NCI-H2029 treated with DMSO at 0.1 percent for 48 hours (cell line): ENCODE measurements at places on chromosomes 11 and 22.

- DNase-seq, result no peak
Measured at GRCh38 chr22:36333644-36334043, 54.1 kb downstream of the MYH9 start.

DNA sequence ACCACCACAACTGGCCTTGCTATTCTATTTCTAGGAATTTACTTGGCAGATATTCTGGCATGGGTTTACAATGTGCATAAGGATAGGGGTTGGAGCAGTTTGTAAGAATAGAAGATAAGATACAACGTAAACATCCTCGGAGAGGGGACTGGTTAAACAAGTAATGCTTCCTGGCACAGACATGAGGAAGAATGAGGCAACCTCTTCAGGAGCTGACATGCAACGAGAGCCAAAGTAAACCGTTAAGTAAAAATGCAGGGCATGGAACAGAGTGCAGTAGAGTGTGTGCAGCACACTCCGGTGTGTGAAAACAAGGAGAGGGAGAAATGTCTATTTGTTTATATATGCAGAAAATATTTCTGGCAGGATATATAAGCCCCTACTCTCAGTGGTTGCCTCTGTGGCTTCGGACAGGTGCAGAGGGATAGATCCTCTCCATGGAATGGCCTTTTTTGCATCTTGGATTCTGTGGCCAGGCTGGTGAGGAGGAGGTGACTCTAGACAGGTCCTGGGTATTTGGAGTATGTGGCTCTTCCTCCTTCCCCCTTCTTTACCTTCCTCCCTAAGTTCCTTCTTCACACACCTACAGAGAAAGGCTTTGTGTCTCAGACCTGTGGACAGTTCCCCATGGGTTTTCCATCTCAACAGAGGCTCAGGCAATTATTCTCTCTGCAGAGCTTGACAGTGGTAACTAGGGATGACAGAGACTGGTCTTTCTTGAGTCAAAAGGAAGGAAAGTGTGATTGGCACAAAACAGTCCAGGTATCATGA lies 2.5 kb downstream of the RAB36 start:
- DNase-seq, result peak; percentile 93

GRCh38 chr11:28146123-28146751 lies 38.0 kb downstream of the METTL15 start:
- DNase-seq, result no peak

GRCh38 chr22:28674121-28674563 lies 5.5 kb downstream of the TTC28 start:
- DNase-seq, result no peak

DNA sequence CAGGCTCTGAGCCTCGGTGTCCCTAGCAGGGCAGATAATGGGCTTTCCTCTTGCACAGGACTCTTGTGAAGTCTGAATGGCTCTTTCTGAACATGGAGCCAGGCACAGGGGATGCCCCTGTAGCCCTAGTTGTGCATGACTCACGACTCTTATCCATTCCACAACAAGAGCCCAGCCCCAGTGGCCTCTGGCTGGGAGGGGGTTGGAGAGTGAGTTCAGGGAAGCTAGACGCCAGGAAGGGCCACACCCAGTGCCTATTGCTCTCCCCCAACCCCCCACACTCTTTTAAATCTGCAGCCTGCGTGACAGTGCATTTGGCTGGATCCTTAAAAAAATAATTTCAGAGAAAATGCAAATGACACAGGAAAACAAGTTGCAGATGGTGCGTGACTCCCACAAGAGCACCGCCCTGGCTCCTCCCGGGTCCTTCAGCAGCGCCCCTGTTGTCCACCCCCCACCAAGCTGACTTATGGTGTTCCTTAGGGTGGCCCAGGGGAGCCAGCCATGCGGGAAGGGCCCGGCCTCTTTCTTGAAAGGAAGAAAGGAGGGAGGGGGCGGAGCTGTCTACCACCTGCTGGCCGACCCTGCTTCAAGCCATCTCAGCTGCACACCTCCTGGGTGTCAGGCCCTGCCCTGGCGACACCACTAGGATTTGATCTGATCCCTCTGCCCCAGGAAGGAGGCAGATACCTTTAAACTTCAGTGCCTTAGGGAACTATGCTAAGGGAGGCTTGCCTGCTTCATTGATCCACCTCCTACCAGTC lies 74.7 kb downstream of the MN1 start:
- DNase-seq, result no peak

GRCh38 chr11:11728386-11728785 lies 106.6 kb upstream of the GALNT18 start:
- no peak for DNase-seq

DNA sequence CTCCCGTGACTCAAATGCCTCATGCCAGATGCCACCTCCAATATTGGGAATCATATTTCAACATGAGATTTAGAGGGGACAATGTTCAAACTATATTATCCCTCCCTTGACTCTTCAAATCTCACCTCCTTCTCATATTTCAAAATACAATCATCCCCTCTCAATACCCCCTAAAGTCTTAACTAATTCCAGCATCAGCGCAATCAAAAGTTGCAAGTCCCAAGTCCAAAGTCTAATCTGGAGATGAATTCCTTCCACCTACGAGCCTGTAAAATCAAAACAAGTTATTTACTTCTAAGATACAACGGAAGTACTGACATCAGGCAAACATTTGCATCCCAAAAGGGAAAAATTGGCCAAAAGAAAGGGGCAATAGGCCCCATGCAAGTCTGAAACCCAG lies 67.2 kb upstream of the SC5D start:
- DNase-seq, result no peak

DNA sequence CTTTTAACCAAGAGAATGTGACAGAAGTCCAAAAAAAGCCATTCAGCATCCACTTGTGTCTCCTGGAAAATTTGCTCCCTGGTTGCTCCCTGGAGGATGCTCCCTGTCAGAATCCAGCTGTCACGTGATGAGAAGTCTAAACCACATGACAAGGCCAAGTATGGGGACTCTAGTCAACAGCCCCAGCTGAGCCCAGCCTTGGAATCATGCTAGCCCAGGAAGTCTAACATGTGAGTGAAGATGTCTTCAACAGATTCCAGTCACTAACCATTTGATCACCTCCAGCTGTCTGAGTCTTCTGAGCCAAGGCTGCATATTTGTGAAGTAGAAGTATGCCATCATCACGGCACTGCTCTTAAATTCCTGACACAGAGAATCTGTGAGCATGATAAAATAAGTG lies 4.2 kb downstream of the OR56B4 start:
- DNase-seq, result no peak

- no peak for DNase-seq
Measured at GRCh38 chr11:75334402-75334891, 17.0 kb downstream of the ARRB1 start.

DNA sequence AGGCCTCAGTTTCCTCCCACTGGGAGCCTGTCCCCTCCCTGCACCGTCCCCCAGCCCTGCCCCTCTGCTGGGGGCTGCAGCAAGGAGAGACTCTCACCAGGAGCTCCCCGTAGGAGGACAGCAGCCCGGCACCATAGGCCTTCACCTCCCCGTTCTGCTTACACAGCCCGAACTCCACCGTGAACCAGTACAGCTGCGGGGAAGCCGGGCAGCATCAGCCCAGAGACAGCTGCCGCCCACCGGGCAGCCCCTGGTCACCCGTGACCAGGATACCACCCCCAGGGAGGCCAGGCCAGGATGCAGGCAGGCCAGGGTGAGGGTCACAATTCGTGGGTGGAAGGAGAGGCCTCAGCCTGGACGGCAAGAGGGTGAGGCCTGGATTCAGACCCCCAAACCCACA lies 4.6 kb upstream of the INS start:
- DNase-seq, result no peak

GRCh38 chr11:45385423-45385822 lies 99.3 kb upstream of the SYT13 start:
- no peak for DNase-seq

DNA sequence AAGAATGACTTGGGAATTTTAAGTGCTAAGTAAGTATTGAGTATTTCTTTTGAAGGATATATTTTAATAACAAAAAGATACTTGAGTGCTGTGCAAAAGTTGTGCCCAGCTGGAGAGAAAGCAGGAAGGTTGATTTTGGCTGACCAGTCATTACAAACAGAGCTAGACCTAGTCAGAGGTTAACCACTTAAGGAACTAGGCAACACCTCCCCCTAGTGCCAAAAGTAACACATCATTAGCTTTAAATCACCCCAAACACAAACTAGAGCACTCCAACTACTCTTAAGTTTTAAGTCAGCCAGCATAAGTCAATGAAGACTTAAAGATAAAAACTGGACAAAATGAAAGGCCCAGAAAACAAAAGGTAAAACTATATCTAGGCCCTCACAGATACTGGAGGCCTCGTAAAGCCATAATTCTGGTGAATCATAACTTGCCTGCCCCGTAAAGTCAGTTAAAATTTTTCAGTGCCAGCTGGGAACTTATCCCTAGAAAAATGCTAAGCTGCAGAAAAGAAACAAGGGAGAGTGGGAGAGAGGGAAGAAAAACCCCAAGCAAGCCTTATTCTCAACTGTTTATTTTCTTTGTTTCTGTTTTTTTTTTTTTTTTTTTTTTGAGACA lies 4.6 kb downstream of the TMEM9B start:
- peak; percentile 24 for DNase-seq

GRCh38 chr11:74820763-74821162 lies 72.1 kb downstream of the RNF169 start:
- no peak for DNase-seq

DNA sequence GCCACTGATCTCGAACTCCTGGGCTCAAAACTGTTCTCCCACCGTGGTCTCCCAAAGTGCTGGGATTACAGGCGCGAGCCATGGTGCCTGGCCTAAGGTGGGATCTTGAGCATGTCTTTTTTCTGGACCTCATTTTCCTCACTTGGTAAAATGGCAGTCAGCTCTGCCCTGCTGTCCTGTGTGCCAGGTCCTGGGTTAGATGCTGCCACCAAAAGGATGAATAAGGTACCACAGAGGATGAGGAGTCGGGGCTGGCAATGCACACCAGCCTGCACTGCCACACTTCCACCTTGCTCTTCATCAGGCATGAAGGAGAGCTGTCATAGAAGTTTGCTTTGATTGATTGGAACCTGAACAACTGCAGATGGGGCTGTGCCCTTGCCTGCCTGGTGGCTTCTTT lies 32.3 kb downstream of the ACO2 start:
- DNase-seq, result no peak

DNA sequence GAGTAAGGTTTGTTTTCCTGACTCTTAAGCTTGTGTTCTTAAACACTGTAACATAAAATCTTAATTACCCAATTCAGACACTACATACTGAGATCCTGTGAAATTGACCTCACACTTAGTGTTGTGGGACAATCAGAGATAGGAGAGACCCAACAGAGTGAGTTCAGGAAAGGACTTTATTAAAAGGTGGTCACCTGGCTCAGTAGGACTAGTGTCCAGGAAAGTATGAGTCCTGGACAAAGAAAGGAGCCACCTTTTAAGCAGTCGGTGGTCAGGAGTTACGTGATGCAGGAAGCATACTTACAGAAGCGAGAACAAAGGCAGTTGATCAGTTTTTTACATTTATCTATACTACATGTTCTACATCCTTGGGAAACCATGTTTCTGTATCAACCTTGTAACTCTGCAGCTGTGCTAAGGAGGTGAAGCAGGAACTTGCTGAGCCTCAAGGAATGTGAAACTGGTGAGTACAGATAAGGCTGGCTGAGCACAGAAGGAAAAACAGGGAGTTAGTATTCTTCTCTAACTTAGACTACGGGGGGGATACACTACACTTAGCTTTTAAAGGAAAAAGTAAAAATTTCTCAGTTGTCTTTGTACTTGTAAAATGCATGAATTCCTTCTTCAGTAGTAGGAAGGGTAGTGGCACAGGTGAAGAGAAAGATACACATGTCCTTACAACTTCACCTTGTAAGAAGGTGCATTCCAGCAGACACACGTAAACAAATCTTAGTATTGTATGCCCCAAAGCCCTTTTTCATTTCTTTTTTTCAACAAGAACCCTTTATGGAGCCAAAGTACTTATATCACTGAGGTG lies 15.1 kb downstream of the OR51E1 start:
- no peak for DNase-seq

DNA sequence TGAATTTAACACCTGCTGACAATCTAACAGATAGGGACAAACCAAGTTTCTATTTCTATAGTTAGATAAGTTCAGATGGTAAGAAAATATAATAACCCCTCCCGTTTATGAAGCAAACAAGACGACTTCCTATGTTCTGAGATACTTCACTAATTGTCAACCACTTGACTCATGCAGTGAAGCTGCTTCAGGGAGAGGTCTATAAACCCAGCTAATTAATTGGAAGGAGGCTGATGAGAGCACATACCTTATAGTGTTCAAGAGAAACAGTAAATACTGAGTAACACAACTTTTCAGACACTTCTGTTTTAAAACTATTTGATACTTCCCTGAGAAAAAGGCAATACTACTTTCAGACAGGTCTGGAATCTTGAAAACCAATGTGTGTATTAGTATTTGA lies 229.4 kb upstream of the UBASH3B start:
- DNase-seq, result no peak

DNA sequence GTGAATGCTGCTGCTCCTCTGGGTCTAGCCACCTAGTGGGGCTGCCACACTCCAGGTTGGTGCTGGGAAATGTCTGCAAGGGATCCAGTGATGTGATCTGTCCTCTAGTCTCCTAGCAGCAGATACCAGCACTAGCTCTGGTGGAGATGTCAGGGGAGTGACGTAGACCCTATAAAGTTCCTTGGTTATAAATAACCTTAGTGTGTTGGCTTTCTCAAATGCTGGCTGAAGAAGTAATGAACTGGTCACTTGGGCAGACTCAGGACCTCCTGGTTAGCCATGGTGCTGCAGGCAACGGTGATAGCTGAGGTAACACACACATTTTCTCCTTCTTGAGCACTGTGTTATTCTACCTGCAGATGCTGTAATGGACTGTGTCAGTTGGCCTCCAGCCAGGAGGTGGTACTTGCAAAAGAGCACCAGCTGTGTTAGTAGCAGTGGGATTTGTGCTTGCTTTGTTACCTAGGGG lies 35.5 kb downstream of the BBOX1 start:
- no peak for DNase-seq

- no peak for DNase-seq
Measured at GRCh38 chr22:34036931-34037330, 116.7 kb upstream of the LARGE1 start.

GRCh38 chr11:95563173-95563572 lies 226.4 kb downstream of the FAM76B start:
- no peak for DNase-seq

GRCh38 chr22:42281284-42281683 lies 10.8 kb upstream of the TCF20 start:
- no peak for DNase-seq

DNA sequence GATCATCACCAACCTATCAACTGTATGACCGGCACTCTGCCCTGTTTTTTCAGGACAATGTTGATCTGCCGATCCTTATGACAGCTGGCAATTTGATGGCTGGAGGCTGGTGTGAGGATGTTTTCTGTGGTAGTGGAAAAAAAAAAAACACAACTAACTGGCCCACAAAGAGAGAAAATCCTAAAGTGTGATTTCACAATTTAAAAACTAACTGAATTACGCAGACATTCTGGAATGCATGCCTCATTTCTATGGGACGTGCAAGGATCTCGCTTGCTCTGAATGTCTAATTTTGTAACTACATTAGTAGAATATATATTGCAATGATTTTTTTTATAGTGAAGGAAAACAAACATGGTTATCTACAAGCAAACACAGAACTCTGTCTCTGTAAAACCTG lies 590.5 kb downstream of the ETS1 start:
- DNase-seq, result no peak

- peak; percentile 50 for DNase-seq
Measured at GRCh38 chr22:35452351-35452781, 52.4 kb downstream of the MCM5 start.
